Stimulated activated CD4-positive, alpha-beta T cell treated with anti-CD3 and anti-CD28 coated beads, Interleukin-1b, Interleukin-23, amount 100 ng/mL, for 4 hours (primary cell): ENCODE measurements at places on chromosomes 2 and 18.

DNA sequence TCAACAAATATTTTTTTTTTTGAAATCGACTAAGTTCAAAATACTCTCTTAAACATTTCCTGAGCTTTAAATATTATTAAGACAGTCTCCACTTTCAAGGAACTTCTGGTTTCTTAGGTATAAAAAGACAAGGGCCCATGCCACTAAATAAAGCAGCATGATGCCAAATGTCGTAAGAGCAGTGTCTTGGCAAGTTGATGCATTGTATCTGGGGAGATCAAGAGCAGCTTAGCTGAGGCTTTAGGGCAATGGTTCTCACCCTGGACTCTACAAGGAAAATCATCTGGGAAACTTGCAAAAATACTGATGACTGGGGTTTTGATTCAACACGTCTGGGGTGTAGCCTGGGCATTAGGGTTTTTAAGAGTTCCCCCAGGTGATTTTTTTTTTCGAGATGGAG lies 41.3 kb downstream of the COL4A3 start:
- no peak for DNase-seq

- no peak for DNase-seq
Measured at GRCh38 chr2:182097571-182098164, 112.0 kb downstream of the PPP1R1C start.

DNA sequence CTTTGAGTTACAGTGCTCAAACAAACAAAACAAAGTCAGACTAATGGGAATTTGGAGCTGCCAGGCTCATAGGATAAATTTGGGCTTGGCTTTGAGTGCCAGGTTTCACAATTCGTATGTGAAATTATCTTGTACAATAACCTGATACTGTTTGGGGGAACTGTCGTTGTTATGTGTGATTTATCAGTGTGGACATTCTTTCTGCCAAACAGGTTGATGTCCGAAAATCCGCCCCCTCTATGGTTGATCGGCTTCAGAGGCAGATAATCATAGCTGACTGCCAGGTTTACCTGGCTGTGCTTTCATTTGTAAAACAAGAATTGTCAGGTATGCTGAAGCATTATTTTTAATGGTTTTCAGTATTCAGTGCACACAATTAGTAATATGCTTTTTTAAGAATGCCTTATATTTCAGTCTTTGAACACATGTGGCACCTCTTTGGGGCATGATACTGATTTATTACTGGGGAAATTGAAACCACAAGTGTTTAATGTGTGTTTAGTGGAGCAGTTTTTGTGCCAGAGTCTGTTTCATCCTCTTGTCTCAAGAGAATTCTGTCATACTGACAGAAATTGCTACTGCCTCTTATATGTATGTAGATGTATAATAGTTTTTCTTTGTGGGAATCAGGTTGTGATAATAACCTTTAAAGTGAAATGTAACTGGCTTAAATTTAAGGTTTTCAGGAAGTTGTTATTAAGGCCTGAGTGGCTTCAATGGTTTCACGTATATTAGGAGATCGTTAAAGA lies 54.6 kb downstream of the TTC39C start:
- DNase-seq, result no peak

- no peak for DNase-seq
Measured at GRCh38 chr2:108906403-108907077, 82.5 kb downstream of the EDAR start.

- no peak for DNase-seq
Measured at GRCh38 chr2:113703386-113704299, 52.8 kb downstream of the SLC35F5 start.

DNA sequence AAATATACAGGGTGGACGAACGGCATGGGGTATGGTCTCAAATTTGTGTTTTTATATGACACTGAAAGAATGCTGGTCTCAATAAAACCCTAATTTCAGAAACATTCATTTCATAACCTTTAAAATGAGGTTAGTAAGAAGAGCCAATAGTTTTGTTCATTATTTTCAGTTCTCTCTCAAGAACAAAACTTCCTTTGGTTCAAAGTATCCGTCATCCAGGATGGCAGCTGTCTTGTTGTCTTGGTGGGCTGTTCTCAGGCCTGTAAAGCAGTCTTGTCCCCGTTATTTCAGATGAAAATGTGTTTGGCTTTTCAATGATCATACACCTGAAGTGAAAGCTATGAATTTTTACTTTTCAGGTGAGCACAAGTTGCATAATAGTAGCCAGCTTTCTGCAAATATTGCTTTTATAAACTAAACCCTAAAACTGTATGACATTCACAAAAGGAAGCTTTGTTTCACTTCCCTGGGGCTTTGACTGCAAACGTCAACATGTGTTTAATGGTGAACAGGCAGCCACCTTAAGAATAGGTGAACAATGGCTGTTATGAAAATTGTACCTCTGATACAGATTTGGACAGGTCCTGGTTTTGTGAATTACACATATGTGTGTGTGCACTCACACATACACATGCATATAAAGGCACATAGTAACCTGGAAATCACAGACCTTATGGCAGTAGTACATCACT lies 2.6 kb downstream of the IL18RAP start:
- DNase-seq, result no peak

DNA sequence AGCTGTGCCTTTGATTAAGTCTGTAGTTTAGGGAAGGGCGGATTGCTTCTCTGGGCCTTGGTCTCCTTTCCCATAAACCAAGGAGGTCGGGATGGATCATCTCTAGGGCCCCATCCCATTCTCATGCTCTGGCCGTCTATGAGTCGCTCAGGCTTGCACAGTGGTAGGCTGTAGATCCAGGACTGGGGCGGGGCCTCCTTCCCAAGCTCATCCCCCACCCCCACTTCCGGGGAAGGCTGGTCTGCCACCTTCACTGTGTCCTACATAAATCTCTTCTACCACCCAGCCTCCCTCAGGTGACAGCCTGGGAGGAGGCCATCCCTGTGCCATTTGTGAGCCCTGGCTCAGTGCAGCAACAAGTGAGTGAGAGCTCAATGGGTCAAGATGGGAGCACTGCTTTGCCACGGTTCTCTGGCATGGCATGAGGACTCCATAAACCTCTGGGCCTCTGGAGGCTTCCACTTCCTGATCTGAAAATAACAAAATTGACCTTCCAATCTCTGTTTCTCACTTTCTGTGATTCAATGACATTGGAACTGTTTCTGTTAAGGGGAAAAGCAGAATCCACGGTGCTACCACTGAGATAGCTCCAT lies 68.5 kb downstream of the SUMO1 start:
- no peak for DNase-seq

DNA sequence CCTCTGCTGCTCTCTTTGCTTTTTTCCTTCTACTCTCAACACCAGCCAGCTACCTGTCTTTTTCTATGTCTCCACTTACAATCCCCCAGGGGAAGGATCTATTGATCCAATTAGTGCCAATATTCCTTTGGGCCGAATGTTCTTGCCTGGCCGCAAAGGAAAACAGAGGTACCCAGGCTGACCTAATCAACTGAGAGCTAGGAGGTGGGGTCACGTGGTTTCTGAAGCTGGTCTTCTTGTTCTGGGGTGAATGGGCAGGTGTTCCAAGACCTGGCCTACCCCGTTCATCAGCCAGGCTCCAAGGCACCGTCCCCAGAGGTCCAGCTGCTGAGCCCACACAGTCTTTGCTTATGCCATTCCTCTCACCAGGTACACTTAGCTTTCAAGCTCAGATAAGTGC lies 65.5 kb upstream of the EPAS1 start:
- DNase-seq, result no peak

GRCh38 chr2:119114266-119114665 lies 44.3 kb downstream of the C1QL2 start:
- no peak for DNase-seq
